Activated T-cell treated with anti-CD3 and anti-CD28 coated beads for 4 hours (primary cell): ENCODE measurements at places on chromosomes 5 and 9.

DNA sequence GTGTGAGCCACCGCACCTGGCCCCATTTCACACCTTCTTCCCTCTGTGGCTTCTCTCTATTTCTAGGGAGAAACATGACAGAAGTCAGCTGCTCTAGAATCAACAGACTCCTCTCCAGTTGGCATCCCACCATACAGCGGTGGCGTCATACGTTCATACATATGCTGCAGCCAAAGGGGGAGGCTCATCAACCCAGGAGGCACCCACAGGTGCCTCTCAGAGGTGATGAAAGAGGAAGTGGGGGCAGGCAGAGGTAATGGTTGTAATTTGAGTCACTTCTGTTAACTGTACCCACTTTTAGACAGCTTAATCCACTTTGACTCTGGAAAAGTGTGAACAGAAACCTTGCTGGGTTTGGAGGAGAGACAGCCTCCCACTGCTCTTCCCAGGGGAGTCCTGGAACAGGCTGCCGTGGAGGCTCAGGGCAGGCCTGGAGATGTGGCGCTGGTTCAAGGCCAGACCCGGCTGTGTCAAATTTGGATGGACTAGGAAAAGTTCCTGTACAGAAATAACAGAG is 47.3 kb upstream of the SUB1 start:
- peak; percentile 26 for DNase-seq

DNA sequence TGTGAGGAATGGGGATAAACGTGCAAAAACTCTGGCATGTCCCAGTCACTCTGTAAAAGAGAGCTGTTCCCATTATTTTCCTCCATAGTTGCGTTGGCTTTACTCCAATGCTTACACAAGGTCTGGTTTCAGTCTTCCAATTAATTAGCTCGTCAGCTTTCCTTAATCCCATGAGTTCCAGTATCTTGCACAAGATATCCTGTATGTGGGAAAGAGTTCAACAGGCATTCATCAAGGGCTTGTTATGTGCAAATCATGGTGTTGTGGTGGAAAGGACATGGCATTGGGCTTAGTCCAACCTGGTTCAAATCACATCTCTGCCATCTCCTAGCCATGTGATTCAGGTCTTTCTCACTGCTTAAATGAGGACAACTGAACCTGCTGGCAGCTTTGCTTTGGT is 77.5 kb upstream of the PANK3 start:
- no peak for DNase-seq

GRCh38 chr5:181224390-181225229 is 1.5 kb downstream of the TRIM41 start:
- DNase-seq, result no peak

DNA sequence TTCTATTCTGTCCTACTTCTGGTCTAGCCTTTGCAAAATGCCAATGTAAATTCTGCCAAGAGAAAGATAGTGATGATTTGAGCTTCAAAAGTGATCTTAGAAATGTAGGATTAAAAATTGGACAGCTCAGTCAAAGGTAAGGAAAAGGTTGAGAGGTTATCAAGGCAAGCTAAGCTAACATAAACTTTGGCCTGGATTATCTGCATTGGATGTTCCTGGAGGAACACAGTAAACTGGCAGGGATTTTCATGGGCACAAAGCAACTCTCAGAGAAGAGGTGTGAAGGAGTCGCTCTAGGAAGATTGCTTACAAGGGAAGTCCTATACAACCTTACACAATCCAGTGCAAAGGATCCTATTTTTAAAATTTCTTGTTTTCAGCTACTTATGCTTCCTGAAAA is 115.2 kb downstream of the JAKMIP2 start:
- DNase-seq, result no peak

DNA sequence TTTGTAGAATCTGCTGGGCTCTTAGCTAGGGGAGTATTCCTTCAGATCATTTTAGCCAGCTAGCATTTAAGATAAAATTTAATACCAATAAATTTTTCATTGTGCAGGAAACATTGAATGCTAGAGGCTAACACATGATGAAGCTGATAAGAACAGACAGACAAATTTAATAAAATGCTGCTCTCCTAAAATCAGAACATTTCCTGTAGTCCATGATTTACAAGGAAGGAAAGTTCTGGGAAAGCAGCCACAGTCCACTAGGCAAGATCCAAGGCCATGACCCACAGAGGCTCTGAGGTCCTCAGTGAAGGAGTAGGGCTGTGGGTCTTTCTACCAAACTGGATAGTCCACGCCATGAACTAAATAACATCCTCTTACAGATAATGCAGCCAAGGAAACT is 253.0 kb downstream of the ICE1 start:
- DNase-seq, result no peak

GRCh38 chr5:98827161-98827560 is 53.7 kb downstream of the RGMB start:
- DNase-seq, result no peak

GRCh38 chr5:156552855-156553358 is 225.9 kb downstream of the SGCD start:
- no peak for DNase-seq

DNA sequence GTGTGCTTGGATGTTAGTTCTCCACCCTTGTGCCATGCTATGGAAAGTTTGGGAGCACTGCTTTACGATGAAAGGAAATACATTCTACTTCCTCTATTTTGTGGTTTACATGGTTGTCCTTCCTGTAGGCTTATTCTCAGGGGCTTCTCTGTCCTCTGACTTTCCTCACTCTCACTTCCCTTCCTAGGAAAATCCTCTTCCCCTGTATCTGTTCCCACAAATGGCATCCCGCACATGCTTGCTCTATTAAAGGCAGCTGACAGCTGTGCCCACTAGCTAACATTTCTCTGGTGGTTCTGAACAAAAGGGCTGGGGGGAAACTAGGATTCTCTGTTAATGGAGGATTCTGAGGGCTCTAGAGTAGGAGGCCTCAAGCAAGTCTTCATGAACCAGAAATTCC is 52.4 kb downstream of the FAM170A start:
- DNase-seq, result no peak

DNA sequence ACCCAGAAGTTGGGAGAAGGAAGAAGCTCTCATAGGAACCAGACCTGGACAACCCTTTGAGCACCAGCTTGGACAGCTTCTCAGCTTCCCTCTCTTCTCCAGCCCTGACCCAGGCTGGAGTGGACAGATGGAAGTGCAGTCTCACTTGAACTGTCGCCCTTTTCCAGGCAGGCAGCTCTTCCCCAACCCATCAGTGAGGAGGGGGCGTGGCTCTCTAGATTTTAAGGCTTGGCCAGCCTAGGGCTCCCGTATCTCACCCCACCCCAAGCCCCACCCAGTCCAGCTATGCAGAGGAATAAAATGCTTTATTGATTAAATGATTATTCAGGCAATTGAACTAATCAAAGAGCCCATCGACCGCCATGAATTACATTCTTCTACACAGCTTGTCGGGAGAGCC is 2.2 kb downstream of the PAX5 start:
- DNase-seq, result no peak

- DNase-seq, result no peak
Observed at GRCh38 chr5:132408456-132408855, 38.9 kb downstream of the SLC22A5 start.

- DNase-seq, result no peak
Observed at GRCh38 chr5:37799865-37800421, 39.9 kb downstream of the GDNF start.

- no peak for DNase-seq
Observed at GRCh38 chr9:19924080-19924479, 135.2 kb upstream of the SLC24A2 start.

- no peak for DNase-seq
Observed at GRCh38 chr5:65480306-65480865, 1.3 kb downstream of the ADAMTS6 start.

DNA sequence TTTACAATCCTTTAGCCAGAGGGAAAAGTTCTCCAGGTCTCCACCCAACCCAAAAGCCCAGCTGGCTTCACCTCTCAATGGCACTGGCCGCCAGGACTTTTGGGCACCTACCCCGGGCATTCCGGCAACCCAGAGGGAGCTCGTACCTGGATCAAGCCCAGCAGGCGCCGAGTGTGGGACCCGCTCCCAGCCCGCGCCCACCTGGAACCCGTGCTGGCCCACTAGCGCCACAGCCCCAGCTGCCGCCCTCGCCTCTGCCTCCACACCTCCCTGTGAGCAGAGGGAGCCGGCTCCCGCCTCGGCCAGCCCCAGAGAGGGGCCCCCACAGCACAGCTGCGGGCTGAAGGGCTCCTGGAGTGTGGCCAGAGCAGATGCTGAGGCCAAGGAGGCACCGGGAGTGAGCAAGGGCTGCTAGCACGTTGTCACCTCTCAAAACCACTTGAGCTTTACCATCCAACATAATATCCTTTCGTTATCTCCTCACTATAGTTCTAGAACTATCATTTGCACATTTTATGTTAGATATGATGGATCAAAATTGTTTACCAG is 69.7 kb downstream of the GCNT1 start:
- DNase-seq, result no peak
